T-helper 9 cell (primary cell): ENCODE measurements at places on chromosomes 5 and 9.

GRCh38 chr9:13726746-13727145, 447.3 kb upstream of the MPDZ start:
- DNase-seq, result no peak

GRCh38 chr5:31416547-31416946, 115.3 kb downstream of the DROSHA start:
- no peak for DNase-seq

DNA sequence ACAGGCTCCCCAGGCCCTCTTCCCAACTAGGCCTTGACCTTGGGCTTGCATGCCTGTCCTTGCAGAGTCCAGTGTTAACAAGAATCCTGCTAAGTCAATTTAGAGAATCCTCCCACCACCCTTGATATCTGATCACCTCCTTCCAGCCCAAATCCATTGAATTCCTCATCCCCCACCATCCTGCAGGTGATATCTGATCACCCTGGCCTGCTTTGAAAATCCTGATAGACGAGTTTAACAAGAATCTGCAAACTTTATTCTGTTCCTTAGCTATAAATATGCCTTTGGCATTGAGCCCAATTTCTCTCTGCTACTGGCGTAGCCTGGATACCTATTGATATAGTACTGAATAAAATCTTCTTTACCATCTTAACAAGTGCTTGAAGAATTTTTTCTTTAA, 125.5 kb downstream of the DIRAS2 start:
- DNase-seq, result no peak

GRCh38 chr5:111865356-111865755, 108.4 kb upstream of the NREP start:
- DNase-seq, result no peak

DNA sequence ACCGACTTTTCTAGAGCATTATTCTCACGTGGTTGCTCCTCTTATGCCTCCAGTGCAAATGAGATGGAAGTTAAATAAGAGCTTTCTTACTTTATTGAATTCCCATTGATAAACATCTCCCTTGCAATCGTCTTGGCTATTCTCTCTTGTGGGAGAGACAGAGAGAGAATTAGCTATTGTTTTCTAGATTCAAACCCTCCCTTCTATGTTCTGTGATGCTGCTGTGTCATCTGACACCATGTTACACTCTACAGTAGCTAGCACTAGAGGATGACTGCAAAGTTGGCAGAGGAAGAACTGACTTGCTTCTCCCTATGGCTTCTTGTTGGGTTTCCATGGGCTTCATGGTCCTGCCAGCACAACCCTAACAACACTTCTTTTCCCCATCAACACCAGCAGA, 134.6 kb upstream of the RANBP3L start:
- DNase-seq, result no peak
